ENCODE measurements at places on chromosomes 1 and 21.

DNA sequence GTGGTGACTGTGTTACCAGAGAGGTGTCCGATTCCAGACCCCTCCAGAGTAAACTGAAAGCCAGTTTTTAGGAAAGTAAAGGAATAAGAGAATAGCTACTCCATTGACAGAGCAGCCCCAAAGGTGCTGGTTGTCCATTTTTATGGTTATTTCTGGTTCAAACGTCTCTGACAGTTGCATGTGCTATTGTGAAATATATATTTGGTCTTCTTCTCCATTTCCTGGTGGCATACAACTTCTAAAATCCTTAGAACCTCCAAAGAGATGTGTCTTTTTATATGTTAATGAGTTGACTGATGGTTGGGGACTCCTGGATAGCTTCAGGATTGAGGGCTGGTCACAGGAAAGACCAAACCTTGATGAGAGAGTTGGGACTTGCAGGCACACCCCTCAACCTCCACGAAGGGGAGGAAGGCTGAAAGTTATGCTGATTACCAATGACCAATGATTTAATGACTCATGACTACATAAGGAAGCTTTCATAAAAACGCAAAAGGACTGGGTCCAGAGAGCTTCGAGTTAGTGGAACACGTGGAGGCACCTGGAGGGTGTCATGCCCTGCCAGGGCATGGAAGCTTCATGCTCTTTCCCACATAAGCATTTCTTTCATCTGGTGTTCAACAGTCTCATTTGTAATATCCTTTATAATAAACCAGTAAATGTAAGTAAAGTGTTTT is 100.7 kb downstream of the SLC16A1 start:
- no peaks in the 10 kb centered on the region for H3K4me1 ChIP-seq
- H3K36me3 ChIP-seq, result no peaks in the 10 kb centered on the region
- H3K4me3 ChIP-seq, result no peak overlapping the region
- DNase-seq, result no peak
- no peak overlapping the region for H3K27ac ChIP-seq

GRCh38 chr1:94698759-94699502 is 121.2 kb upstream of the SLC44A3 start:
- H3K27me3 ChIP-seq, result no peaks in the 10 kb centered on the region
- no peak for DNase-seq
- no peaks in the 10 kb centered on the region for H3K36me3 ChIP-seq
- H3K27ac ChIP-seq, result no peak overlapping the region
- no peaks in the 10 kb centered on the region for H3K4me1 ChIP-seq
- H3K4me3 ChIP-seq, result no peak overlapping the region

DNA sequence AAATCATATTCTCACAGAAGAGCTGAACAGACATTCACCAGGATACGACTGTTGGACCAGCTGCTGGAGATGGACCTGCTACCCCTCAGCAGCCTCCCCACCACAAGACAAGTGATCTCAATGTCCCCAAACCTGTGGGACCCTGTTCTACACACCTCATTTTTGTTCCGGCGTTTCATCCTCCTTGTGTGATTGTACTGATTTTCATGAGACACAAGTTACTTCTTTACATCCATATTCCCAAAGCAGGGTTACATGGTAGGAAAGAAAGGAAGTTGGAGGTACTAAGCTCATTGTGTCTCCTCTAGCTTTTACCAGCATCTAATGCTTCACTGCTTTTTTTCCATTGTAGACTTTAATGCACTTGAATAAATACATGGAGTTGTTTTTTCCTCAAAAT is 8.7 kb downstream of the ADAMTS1 start:
- DNase-seq, result no peak
- H3K27me3 ChIP-seq, result no peaks in the 10 kb centered on the region
- peaks cover 7% of the 10 kb centered on the region for H3K36me3 ChIP-seq
- peaks cover 36% of the 10 kb centered on the region for H3K4me1 ChIP-seq

DNA sequence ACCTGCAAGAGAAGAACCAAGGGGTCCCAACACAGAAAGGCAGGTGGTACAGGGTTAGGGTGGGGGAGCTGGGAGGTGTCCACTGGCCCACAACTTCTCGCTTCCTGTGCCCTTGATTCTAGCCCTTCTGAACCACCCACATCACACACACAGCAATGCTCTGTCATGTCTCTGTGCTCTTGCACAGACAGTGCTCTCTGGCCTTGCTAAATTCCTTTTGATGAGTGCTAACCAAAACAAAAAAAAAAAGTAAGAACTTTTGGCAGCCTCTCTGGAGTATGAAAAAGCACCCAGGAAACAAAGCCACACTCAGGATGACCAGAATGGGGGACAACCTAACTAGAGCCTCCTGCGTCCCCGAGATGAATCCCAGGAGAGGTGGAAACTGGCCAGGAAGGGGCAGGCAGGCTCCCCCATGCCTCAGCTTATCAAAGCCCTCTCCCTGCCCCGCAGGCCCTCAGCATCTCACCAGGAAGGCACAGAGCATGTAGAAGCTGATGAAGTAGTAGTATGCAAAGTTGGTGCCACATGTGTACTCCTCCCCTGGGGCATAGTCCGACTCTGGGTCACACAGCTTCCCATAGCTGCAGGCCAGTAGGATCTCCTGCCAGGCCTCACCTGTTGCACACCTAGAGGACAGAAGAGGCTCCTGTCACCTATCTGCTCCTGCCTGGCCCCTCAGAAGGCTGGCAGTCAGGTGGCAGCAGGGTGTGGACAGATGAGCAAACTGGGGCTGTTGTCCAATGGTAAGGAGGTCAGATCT is 27.2 kb upstream of the KIF21B start:
- H3K27ac ChIP-seq, result no peak overlapping the region
- DNase-seq, result no peak
- no peak overlapping the region for H3K4me3 ChIP-seq

GRCh38 chr1:236143104-236143948 is 987 bp downstream of the GPR137B start:
- peak overlapping the region; percentile 92 for H3K4me3 ChIP-seq
- no peak for DNase-seq
- peaks cover 64% of the 10 kb centered on the region for H3K4me1 ChIP-seq
- no peaks in the 10 kb centered on the region for H3K36me3 ChIP-seq

DNA sequence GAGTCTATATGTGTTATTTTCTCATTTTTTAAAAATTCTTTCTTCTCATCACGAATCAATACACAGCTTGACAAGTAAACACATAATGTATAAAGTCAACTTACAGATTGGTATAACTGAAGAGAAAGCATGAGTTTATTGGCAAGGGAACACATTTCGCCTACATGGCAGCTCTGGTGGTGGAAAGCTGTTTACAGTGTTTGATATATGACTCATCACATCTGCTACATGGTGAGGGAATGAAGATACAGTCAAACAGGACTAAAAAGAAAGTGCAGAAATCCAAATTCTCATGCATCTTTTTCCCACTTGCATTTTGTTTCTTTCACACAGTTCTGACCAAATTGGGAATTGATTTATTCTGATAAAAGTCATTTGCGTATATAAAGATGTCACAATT is 122.2 kb upstream of the ADGRL4 start:
- no peak overlapping the region for H3K4me3 ChIP-seq
- no peak overlapping the region for H3K27ac ChIP-seq
- no peaks in the 10 kb centered on the region for H3K4me1 ChIP-seq
- DNase-seq, result no peak

DNA sequence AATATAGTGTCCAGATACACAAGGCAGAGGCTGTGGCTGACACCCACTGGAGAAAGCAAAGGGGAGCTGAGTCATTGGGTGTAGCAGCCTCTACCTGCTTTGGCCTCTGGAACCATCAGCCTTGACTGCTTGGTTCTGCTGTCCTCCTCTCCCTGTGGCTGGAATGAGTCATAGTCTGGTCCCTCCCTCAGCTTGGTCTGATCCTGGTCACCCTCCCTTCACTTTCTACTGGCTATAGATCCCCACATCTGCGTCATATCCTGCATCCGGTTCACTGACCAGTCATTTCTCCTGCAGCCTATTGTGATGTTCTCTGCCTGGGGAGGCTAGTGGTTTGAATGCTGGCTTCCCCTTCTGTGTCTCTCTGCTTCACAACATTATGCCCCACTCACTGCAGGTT is 372.8 kb upstream of the DAB1 start:
- no peak for DNase-seq
- no peak overlapping the region for H3K27ac ChIP-seq
- no peaks in the 10 kb centered on the region for H3K27me3 ChIP-seq
- H3K4me3 ChIP-seq, result no peak overlapping the region
- H3K36me3 ChIP-seq, result no peaks in the 10 kb centered on the region
- H3K4me1 ChIP-seq, result no peaks in the 10 kb centered on the region

GRCh38 chr1:45995298-45995697 is 137.1 kb downstream of the PIK3R3 start:
- H3K4me1 ChIP-seq, result no peaks in the 10 kb centered on the region
- H3K36me3 ChIP-seq, result no peaks in the 10 kb centered on the region
- H3K27ac ChIP-seq, result no peak overlapping the region
- no peak for DNase-seq

GRCh38 chr1:21280011-21280471 is 10.2 kb downstream of the ECE1 start:
- peak overlapping the region; percentile 74 for H3K27ac ChIP-seq
- H3K4me1 ChIP-seq, result peaks cover 76% of the 10 kb centered on the region
- no peaks in the 10 kb centered on the region for H3K36me3 ChIP-seq
- no peaks in the 10 kb centered on the region for H3K27me3 ChIP-seq

DNA sequence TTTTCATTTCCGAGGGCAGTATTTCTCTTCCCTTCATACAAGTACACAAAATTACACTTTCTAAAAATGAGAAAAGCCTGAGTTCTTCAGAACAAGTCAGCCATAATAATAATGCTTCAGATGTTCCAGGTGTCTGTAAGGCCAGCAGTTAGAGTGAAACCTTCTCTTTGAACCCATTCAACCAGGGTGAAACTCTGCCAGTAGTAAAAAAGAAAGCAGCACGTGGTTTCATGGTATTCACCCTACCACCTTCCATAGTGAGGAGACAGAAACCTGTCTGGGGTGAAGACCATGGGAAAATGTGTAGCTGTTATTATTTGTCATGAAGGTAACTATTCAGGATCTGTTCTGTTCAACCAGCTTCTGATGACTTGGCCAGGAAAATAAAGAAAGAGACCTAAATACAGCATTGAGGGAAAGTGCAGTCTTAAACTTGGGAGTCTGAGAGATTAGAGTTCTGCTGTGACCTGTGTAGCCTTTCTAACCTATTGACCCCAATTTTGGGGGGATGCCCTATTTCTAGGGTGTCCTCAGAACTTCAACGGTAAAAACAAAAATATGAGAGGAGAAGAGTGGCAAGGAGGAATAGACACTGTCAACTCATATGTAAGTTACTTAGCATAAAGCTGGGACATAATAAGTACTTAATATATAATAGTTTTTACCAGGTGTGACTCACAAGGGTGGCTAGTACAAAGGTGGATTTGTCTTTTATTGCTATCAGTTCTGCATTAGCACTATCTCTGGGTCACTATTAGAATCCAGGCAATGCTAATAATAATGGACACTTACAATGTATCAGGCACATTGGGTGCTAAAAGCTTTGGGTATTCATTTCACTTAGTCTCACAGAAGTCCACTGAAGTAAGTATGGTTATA is 70.0 kb upstream of the TNFSF4 start:
- DNase-seq, result no peak
- H3K4me1 ChIP-seq, result no peaks in the 10 kb centered on the region
- H3K36me3 ChIP-seq, result no peaks in the 10 kb centered on the region
- H3K27me3 ChIP-seq, result no peaks in the 10 kb centered on the region

DNA sequence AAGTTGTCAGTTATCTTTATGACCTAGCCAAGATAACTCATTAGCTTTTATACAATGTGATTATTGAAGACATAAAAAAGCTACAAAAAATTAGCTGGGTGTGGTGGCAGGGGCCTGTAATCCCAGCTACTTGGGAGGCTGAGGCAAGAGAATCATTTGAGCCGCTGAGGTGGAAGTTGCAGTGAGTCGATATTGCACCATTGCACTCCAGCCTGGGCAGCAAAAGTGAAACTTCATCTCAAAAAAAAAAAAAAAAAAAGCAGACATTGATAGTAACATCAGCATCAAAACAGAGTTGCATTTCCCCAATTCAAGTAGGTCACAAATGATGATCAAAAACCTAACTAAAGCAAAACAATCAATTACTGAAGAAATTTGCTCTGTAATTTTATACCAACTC is 191.4 kb downstream of the PTGER3 start:
- no peak for DNase-seq
- no peak overlapping the region for H3K4me3 ChIP-seq
- H3K4me1 ChIP-seq, result no peaks in the 10 kb centered on the region
- H3K27me3 ChIP-seq, result no peaks in the 10 kb centered on the region

- no peak for DNase-seq
- H3K4me1 ChIP-seq, result no peaks in the 10 kb centered on the region
- no peaks in the 10 kb centered on the region for H3K27me3 ChIP-seq
- H3K27ac ChIP-seq, result no peak overlapping the region
Measured at GRCh38 chr1:208446271-208446691, 202.1 kb upstream of the PLXNA2 start.

DNA sequence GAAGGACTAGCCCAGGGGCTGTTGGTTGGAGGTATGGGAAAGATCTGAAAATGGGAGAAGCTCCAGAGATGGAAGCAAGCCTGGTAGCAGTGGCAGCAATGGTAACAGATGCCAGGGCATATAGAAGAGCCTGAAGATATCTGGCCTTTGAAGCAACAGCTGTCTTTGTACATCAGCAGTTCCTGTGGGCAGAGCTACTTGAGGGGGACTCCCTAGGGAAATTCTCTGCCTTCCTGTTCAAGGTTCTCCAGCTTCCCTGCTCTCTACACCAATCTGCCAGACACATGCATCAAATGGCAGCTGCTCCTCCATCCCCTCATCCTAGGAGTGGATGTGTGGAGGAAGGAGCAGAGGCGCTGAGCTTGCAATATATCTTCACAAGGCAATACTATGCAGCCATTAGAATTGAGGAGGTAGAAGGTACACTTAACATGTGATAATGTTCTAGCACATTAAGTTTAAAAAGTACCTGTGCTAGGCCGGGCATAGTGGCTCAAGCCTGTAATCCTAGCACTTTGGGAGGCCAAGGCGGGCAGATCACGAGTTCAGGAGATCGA is 2.2 kb downstream of the TMEM35B start:
- no peak overlapping the region for H3K27ac ChIP-seq
- no peaks in the 10 kb centered on the region for H3K36me3 ChIP-seq
- H3K4me1 ChIP-seq, result peaks cover 31% of the 10 kb centered on the region
